ENCODE measurements at places on chromosomes 16 and 17.

DNA sequence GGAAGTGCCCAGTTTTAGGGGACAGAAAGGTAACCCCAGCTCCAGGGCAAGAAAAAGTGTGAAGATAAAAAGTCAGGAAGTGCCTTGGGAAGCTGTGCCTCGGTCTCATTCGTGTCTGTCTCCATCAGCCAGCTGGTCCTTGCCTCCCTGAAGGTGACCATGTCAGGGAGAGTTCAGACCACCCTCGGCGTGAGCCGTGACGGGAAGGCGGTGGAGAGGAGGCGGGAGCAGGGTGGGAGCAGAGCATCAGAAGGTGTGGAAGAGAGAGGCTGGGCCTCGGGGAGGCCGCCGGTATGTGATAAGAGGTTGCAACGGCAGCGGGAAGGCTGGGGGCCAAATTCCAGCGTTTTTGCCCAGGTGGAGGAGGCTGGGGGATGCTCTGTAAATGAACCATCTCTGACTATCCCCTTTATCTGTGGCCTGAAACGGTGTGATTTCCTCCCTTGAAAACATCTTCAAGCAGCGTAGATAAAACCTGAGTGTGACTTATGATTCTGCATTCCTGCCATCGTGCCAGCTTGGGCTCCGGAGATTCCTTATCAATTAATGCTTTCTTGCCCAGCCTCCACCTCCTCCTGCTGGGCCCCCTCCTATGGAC lies 251.8 kb downstream of the IRF8 start:
- DNase-seq = no peak

GRCh38 chr16:30535106-30535776 lies 583 bp upstream of the ZNF747 start:
- DNase-seq = no peak

GRCh38 chr16:4908854-4909401 lies 28.0 kb downstream of the PPL start:
- no peak for DNase-seq

DNA sequence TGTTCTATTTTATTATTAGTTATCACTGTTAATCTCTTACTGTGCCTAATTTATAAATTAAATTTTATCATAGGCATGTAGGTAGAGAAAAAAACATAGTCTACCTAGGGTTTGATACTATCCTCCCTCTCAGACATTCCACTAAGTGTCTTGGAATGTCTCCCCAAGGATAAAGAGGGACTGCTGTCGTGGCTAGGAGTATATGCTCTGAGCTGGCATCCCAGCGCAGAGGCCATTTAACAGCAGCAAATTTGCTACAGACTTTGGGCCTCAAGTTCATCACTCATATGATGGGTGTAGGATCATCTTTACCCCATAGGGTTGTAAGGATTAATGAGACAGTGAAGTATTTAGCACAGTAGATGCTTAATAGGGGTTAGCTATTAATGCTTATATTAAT lies 56.7 kb downstream of the ZFHX3 start:
- no peak for DNase-seq

- DNase-seq = no peak
Observed at GRCh38 chr17:82670661-82671450, 22.6 kb upstream of the WDR45B start.
